ENCODE measurements at places on chromosomes 4 and X.

- no peak for DNase-seq
These were observed 57.8 kb downstream of the SOD3 start for GRCh38 chr4:24853142-24853541.

GRCh38 chr4:25861280-25861950 is 1.4 kb downstream of the SEL1L3 start:
- peak; percentile 50 for DNase-seq

GRCh38 chrX:7347465-7347864 is 199.5 kb upstream of the PUDP start:
- no peak for DNase-seq

DNA sequence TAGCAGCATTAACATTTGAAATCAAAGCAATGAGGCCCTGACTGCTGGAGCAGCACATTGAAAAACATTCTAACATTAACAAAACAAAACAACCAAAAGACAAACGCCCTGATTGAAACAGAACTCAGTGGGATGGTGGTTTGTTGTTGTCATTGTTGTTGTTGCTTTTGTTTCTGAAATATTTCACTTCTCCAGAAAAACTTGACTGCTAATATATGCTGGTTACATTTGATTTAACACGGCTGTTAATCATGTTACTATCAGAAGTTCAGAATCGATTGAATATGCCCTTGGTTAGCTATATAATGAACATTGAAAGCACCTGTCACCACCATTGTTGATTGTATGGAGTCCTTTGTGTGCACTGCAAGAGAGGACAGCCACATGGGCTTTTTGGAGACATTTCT is 790.4 kb upstream of the GALNTL6 start:
- no peak for DNase-seq

- DNase-seq, result no peak
These were observed 26.7 kb upstream of the GPRIN3 start for GRCh38 chr4:89334311-89334710.

DNA sequence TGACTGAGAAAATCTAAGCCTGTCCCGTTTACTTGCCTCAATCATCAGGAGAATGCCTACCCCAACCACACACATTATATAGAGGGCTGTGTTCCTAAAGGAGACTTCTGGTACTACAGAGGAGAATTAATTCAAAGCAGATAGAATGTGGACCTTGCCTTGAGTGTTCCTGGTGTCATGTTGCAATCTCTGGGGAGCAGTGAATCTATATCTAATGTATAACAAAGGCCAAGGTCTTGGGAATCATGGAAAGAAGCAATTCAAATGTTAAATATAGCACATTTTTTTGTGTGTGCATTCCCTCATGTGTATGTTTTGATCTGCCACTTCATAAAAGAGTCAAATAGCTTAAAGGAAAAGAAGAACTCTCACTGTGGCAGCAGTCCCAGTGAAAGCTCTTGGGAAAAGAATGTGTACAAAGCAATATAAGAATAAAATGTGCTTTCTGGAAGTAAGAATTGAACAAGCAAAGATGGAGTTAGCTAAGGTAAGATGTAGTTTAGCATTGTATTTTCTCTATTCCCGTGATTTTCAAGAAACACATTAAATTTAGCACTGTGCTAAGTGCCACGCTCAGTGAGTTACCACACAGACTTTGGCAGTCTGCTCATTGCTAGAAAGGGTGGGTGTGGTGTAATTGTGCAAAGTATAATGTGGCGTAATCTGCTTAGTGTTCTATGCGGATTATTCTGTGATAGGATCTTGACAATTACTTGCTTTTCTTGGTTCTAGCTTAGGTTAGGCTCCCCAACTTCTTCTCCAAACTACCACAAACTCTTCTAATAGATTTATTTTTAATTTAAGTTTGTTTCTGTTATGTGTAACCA is 13.7 kb downstream of the ADH6 start:
- no peak for DNase-seq

DNA sequence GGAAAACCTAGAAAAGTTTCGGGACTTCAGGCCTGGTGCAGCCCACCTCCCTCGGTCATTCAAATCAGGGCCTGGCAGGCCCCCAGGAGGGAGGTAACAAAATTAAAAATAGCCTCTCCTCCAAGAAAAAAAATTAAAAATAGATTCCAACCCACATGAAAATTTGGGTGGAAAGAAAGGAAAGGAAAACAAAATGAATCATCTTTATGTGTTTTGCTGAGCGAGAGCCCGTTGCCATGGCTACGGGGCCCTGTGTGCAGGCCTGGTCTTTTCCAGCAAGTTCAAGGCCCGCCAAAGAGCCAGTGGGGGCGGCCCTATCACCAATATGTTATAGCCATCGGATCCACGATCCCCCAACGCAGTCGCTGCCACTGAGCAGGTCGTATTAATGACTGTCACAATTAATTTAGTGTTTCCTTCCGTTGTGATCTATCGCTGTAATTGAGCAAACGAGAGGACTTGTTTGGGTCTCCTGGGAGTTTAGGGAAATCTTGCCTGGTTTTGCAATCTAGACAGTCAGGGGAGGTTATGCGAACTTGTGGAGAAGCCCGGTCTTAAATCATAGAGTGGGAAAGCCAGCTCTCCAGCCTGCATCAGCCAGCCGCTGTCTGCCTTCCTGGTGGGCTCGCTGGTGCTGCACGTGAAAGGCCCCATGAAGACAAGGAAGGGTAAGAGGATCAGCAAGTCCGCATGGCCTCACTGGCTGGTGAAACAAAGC is 452.4 kb downstream of the BCOR start:
- DNase-seq, result peak; percentile 7

GRCh38 chr4:174156239-174156826 is 127.1 kb downstream of the FBXO8 start:
- peak; percentile 26 for DNase-seq

DNA sequence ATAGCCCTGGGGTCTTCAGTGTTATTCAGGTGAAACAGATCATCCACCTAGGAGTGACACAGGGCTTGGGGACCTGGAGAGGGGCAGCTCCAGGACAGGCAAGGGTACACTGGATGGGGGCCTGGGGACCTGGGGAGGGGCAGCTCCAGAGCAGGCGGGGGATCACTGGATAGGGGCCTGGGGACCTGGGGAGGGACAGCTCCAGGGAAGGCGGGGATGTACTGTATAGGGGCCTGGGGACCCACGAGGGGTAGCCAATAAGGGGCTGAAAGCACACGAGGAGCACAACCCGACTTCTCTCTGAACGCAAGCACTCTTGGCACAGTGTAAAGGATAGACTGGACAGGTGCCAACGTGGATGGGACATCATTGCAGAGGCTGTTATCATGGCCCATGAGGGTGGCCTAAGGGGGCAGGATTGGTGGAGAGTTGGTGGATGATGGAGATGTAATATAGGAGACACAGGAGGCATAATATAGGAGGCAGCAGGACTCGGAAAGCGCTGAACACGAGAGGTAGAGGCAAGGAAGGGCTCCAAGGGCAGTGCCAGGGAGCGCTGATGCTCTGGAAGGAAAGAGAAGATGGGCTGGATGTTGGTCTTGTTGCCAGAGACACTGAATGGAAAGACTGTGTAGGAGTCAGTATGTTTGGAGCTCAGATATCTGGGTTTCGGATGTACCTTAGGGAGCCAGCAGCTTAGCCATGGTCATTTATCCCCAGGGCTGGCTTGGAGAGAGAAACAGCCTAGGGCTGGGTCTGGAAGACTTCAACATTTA is 37.9 kb upstream of the FGFBP2 start:
- DNase-seq, result no peak

- no peak for DNase-seq
These were observed 18.6 kb upstream of the TEX13B start for GRCh38 chrX:108000751-108001150.

- no peak for DNase-seq
These were observed 169.3 kb downstream of the CEP135 start for GRCh38 chr4:56118055-56118454.

DNA sequence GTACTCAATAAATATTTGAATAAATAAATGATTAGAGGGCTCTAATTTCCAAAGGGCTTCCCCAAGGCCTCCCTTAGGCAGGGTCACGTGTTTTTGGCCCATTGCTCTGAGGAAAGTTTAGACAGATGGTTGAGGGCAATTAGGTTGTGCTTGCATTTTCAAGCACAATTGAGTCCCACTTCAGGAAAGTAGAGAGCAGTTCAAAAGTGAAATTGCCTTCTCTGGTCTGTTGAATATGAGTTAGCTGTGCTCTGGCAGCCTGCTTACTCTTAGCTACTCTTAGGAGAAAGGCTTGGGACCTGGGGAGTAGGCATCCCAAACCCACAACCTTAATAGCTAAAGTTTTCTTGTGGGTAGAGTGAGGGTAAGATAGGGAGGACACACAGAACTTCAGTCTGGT is 9.0 kb upstream of the DRP2 start:
- no peak for DNase-seq

DNA sequence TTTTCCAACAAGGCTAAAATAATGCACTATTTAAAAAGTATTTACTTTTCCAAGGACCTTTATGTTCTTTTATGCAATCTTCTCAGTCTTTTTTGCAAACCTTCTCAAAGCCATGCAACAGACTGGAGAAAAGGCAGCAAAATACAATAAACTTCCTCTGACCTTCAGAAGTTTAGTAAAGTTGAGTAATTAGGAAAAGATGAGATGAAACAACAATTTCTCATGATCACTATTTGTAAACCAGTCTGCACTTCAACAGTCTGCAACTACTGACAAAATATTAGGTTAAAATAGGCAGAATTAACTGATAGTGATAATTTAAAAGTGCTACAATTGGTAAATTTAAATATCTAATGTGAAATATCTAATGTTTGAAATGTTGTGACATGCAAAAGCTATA is 884.9 kb upstream of the PCDH10 start:
- DNase-seq, result no peak

DNA sequence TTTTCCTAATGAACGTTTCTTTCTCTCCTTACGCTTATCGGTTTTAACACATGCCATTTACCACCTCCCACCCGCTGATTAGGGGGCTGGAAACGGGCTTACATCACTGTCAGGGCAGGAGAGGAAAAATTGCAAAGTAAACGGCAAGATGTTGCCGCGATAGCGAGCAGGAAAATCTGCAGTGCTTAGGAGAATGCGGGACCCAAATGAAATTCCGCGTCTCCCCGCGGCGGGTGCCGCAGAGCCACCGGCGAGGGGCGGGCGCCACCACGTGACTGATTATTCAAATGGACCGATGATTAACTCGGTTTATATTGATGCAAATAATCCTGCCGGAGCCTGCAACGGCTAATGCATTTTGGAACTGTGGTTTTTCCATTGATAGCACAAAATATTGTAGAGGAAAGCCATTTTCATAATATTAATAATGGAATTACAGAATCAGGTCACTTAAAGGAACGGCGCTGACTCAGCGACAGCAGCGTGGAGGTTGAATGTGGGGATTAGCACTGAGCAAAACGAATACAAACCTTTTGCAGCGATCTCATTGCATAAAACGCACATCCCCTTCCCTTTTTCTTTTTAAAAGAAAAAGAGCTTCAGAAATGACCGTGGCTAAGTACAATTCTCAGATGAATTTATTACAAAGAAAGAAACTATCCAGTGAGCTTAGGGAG is 224.2 kb downstream of the STIM2 start:
- peak; percentile 4 for DNase-seq

DNA sequence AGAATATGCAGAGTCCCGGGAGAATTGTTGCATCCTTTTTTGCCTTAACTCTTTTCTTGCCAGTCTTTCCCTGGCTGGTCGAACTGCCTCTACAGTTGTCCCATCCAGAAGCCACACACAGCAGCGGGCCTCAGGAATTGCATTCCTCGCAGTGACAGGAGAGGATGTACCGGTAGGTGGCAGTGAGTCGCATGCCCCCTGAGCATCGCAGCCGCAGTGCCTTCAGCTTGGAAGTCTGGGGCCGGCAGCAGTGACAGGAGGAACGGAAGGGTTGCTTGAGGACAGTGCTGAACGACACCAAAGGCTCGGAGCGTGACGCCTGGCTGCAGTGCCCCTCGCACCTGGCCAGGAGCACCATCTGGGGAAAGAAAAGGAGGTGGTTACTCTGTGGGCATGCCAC is 23.5 kb downstream of the NDP start:
- no peak for DNase-seq

DNA sequence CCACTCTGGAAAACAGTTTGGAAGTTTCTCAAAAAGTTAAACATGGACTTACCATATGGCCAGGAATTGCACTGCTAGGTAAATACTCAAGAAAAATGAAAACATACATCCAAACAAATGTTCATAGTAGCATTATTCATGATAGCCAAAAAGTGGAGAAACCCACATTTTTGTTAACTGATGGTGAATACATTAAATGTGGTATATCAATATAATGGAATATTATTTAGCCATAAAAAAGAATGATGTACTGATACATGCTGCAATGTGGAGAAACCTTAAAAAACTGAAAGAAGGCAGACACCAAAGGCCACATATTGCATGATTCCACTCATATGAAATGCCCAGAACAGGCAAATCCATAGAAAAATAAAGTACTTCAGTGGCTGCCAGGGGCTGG is 79.1 kb downstream of the SHROOM3 start:
- DNase-seq, result no peak

DNA sequence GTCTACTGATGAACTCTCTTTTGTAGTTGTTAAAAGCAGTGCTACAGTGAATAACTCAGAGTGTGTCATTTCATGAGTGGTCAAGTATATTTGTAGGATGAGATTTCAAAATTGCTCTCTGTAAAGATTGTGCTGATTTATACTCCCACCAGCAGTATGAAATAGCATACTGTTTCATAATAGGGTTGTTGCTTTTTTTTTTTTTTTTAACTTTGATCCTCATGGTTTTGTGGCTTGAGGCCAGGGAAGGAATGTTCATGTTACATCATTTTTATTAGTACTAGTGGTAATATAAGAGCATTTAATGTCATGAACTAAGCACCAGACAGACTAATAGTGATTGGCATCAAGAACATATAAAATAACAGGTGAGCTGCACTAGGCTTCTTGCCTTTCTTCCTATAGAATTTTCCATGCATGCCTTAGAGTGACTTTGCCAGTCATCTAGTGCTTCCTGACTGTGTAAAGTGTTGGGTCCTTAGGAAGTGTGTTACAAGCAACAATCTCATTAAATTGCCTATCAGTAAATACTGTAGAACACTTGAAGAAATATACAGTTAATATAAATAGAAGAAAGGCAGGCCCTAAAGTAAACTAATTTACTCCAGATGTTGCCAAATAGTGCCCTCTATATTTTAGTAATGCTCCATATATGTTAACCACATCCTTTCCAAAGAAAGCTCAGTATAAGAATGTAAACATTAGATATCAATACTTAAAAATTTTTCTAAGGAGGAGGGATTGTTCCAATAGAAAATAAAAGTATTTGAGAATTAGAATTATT is 38.6 kb upstream of the MSMO1 start:
- DNase-seq, result no peak

DNA sequence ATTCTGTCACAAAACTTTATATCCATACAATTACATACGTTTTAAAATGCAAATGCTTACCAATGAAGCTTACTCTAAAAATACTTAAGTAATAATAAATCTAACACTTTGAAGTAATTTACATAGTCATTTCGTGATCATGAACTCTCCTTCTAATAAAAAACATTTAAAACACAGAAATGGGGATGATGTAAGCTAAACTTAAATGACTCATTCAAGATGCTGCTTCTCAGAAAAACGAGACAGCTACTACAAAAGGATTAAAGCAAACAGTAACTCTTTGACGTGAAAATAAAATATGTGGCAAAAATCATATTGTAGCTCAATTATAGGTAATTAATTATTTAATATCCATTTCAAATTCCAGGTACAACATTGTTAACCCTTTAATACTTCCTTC is 148.7 kb downstream of the FGF16 start:
- DNase-seq, result no peak
